ENCODE measurements at places on chromosomes 2 and 18.

DNA sequence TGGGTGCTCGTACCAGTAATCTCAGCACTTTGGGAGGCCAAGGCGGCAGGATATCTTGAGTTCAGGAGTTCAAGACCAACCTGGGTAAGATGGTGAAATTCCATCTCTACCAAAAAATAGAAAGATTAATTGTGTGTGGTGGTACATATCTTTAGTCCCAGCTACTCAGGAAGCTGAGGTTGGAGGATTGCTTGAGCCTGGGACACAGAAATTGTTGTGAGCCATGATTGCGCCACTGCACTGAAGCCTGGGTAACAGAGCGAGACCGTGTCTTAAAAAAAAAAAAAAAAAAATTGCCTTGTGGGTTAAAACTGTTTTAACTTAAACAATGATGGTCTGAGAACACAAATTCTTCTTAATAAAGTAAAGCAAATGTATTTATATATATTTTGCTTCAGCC is 49.6 kb downstream of the ATP9B start:
- no peak for DNase-seq

GRCh38 chr18:8413751-8414150 is 195.5 kb upstream of the RAB12 start:
- DNase-seq: no peak

DNA sequence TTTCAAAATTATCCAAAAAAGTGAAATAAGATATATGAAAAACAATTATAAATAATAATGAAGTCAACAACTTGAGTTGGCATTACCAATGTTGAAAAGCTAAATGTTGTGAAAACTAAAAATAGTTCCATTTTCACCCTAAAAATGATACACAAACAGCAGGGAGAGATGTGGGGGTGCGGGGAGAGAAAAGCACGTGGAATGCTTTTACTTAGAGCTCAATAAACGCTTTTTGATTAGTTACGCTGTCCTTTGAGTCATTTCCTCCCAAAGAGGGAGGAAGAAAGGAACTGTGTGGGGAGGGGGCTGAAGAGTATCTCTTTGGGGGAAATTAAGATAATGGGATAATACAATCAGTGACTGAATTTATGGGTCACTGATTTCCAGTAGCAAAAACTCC is 29.2 kb downstream of the ZNF521 start:
- DNase-seq: no peak

- no peak for DNase-seq
These were observed 78.4 kb downstream of the MARCHF4 start for GRCh38 chr2:216293883-216294282.

DNA sequence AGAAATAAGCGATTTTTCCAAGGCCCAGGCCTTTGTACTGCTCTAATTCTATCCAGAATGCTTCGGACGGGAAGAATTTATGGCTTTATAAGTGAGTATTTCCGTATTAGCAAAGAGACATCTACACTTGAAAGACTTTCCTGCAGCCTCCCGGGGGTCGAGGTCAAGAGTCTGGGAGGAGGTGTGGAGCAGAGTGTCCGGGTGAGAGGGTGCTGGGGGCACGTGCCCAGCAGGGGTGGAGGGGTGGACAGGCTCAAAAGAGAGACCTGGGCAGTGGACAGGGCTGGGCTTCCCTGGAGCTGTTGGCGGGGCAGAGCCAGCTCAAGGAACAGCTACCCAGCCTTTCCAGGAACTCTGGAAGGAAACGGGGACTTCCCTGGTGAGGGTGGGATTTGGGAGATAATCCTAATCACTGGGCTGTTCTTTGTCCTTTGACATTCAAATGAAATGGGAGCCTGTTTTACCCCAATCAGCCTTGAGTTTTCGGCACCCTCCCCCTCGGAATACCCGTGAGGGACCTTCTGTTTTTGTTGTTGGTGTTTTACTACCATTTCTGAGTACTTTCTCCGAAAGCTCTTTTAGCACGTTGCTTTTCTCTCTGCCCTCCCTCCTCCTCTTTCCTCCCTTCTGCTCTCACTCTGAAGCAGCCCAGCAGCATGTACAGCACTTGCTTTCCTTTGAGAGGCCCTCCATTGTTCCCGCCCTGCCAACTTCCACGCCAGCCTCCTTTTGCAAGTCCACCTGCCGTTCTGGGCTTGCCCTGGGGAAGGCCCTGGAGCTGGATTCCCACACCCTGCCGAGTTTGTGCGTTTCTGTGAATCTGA is 164.7 kb downstream of the AGAP1 start:
- no peak for DNase-seq

- no peak for DNase-seq
These were observed 799.0 kb downstream of the DCDC2C start for GRCh38 chr2:4502230-4502843.

- no peak for DNase-seq
These were observed 86.5 kb downstream of the ACTR3 start for GRCh38 chr2:113976277-113976928.

DNA sequence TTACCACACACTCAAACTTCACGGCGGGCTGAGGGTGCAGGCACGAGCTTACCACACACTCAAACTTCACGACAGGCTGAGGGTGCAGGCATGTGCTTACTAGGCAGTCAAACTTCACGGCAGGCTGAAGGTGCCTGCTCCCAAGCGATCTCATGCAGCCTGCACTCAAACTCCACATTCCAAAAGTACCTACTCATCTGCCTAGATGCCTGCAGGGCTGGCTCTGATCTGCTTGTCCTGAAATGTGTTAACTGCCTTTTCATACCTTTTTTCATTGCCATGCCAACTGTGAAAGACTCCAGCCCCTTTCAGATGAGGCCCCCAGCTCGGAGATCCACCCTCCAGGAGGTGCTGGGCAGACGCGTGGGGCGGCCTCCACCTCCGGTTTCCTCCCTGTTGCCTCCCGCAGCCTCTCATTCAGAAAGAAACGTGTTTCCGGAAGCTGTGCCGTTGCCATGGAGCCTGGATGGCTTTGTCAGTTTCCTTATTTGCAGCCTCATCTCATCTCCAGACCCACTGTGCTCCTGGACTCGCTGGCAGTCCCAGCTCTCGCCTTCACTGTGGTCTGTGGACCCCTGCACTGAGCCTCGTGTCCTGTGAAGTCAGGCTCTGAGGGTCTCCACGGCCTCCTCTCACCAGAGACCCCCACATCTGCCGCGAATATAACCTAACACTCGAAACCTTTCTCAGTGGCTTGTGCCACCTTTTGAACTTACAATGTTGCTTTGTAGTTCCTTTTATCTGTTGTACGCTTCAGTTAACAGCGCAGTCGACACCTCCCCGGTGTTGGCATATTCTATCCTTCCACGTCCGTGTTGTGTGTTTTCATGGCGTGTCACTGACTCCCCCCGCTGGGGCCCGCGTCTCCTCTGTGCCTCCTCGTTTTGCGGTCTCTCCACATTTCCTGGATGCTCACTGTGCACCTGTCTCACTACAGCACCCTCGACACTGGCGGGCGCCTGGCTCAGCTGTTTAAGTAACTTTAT is 106.1 kb upstream of the ALKAL2 start:
- DNase-seq: peak; percentile 20

DNA sequence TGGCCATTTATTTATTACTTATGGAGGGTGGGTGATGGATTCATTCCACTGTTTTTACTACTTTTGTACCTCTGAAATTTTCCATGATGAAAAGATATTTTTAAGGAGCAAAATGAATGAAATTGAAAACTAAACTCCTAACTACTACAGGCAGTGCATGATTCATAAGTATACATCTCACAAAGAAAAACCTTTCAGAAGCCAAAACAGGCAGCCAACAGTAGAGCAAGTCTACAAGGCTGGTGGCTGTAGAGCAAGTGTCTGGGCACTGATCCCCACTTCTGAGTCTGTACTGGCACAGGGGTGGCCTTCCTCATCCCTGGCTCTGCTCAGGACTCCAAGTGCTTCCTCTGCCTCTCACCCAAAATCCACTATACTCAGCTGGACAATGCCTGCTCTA is 8.2 kb upstream of the RMP24 start:
- DNase-seq: no peak

- DNase-seq: peak; percentile 48
These were observed 57.9 kb downstream of the NCK2 start for GRCh38 chr2:105802587-105802986.

- DNase-seq: no peak
These were observed 38.1 kb downstream of the KCNF1 start for GRCh38 chr2:10949835-10950234.

DNA sequence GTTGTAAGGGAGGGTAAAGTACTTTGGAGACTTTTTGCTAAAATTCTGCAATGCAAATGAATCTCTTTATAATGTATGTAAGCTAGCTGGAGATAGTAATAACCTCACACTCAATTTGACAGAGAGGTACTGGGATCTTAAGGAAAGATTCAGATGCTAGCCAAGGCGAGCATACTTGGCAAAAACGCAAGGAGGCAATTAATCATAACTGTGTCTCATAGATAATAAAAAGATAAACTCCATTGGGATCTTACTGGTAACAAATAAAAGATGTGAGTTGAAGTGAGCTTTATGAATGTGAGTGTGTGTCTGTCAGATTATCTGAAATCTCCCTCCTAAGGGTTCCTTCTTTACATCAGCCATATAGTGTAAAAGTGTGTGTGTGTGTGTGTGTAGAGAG is 533.0 kb downstream of the TMX3 start:
- DNase-seq: no peak

DNA sequence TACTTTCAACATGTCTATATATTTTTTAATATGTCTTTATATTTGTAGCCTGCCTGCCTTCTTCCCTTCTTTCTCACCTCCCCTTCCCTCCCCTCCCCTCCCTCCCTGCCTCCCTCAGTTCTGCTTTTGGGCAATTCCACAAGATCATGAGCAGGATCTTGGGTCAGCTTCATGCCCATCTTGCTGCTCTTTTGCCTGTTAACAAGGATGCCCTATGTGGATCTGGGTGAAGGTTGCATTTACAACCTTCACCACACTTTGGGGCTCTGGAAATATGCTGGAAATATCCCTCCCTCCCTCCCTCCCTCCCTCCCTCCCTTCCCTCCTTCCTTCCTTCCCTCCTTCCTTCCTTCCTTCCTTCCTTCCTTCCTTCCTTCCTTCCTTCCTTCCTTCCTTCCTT is 334.1 kb upstream of the FAM98A start:
- no peak for DNase-seq

- DNase-seq: no peak
These were observed 26.8 kb upstream of the ASXL2 start for GRCh38 chr2:25905126-25905525.

DNA sequence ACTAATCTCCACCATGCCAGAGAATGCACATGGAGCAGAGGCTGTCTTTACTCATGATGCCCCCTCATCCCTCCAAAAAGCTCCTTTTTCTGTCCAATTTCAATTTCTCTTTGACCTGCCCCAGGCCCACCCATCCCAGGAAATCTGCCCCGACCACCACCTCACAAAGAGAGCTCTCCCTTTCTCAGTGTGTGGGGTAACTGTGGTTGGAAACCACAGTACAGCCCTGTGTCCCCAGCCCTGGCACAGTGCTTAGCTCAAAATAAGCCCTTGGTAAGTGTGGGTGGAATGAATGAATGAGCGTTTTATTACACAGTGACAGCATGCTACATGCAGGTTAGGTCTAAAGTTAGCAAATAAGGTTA is 43.7 kb upstream of the CAB39 start:
- DNase-seq: no peak

DNA sequence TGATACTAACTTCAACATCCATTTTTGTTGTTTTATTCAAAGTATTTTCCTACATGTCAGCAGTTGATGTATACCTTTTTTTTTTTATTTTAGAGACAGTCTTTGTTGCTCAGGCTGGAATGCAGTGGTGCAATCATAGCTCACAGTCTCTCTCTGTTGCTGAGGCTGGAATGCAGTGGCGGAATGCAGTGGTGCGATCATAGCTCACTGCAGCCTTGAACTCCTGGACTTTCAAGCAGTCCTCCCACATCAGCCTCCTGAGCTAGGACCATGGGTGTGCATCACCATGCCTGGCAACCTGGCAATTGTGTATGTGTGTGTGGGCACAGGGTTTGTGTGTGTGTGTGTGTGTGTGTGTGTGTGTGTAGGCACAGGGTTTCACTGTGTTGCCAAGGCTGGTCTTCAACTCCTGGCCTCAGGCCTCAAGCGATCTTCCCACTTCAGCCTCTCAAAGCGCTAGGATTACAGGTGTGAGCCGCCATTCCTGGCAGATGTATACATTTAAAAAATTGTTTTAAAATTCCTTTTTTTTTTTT is 24.8 kb downstream of the SANBR start:
- no peak for DNase-seq

GRCh38 chr2:15058721-15059157 is 426.2 kb downstream of the LRATD1 start:
- no peak for DNase-seq

DNA sequence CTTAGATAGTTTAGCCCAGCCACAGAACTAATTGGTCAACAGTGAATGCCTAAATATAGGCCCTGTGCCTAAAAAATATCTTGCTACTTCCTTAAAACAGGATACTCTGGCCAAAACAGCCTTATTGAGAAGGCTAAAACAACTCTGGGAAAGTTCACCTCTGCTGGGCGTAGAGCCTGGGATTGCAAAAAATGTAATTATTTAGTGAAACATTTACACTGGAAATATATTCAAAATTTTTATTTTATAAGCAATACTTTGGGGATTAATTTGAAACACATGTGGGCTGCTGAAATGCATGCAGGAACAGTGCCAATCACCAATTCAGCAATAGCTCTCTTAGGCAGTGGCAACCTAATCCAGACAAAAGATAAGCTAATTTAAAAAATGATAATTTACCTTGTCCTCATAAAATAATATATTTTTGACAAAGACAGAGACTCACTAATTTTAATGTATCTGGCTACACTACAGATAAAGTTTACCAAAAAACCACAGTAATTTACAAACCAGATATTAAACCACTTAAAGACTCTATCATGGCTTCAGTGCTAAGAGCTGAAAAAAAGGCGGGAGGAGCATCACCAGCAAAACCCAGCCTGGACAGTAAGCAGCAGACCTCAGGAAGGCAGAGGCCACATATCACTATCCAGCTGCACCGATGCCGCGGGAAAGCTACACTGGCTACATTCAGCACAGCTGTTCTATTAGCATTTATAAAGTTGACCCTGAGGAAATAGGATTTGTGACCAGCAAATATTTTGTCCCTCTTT is 18.5 kb downstream of the TRAK2 start:
- no peak for DNase-seq

- no peak for DNase-seq
These were observed 111.9 kb upstream of the SYT4 start for GRCh38 chr18:43389163-43389562.

GRCh38 chr2:11480406-11480805 is 14.4 kb upstream of the E2F6 start:
- DNase-seq: no peak

DNA sequence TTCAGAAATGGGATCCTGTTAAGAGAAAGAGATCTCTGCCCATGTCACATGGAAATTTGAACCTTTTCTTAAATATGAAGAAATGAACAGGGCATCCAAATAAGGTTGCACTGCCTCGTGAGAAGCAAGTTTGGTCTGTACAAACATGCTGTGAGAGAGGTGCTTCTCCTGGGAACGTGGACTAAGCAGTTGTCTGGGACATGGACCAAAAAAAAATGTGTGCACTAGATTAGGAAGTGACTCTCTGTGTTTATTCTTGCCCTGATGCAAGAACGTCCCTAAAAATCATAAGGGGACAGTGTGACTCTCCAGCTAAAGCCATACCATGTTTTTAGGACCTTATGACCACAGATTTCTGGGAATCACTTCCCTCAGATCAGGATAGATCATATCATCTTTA is 23.7 kb upstream of the GCG start:
- DNase-seq: no peak

- DNase-seq: no peak
These were observed at the start of gene PROKR1 for GRCh38 chr2:68643011-68643873. Gene PROKR1 (plus strand): TSS chr2:68643579. CDS start chr2:68645822, 2,243 bp downstream.
